Astrocyte (in vitro differentiated cells and primary cell): ENCODE measurements at places on chromosomes 13 and 19.

DNA sequence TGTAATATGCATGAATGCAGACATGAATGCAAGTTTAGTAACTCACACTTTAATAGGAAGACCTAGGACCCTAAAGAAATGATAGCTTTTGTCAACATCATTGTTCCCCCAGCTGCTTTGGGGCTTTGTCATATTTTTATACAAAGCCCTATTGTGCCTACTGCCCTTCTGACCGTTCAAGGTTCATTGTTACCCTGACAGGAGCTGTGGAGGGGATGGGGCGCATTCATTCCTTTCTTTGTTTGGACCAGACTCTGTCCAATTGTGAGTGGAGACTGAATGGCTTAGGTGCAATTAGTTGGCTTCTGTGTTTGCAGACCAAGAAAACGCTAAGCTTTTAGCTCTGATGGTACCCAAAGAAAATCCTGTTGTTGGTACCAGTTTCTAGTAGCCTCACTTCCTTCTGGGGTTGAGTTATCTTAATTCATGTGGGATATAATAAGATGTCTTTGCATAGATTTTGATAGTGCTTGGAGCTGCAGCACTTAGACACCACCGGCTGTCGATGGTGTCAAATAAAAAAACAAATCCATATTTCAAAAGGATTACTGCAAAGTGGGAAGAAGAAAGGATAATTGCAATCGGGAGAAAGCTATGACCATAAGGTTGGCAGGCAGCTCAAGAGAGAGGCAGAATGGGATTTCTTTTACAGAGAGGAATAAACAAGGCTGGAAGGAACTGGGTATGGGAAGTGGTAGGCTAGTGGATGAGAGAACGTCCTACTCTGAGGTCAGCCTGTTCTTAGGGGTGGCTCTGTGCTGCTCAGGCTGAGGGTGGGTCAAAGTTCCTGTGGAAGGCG lies 133.9 kb upstream of the TMTC4 start:
- DNase-seq: no peak

GRCh38 chr13:95704510-95704909 lies 27.6 kb downstream of the DNAJC3 start:
- no peak for DNase-seq

GRCh38 chr19:709965-710571 lies 1.3 kb downstream of the PALM start:
- DNase-seq: no peak

DNA sequence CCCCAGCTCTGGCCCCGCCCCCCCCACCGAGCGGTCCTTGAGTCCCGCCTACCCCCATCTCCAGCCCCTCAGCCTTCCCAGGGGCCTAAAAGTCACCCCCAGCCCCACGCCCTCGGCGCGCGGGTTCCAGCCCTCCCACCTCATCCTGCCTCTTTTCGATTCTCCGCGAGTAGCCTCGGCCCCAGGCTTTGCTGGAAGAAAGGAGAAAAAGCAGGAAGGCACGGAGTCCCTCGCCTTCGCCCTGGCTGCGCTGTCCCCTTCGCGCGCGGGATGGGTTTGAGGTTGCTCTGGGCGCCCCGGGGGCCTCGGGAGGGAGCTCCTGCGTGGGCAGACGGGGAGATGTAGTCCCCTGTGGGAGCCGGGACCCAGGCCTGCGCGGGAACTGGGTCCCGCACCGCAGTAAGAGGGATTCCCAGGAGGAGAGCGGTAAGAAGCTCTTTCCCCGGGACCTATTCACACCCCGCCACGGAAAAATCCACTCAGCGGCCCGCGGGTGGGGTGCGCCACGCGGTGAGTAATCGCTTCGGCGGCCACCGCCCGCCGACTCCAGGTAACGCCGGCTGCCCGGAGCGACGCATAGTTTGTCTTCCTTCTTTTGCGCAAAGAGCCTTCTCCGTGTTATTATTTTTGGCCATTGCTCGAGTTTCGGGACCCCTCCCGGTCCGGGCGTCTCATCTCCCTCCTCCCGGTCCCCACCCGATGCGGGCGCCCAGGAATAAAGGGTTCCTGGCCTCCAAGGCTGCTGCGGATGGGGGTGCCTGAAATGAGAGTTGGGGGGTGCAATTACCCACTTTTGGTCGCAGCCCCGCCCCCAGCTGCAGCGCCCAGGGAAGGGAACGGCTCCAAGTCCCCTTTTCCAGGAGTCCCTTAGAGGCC lies 865 bp upstream of the CRLF1 start:
- no peak for DNase-seq

- DNase-seq: no peak
Observed at GRCh38 chr13:51370811-51371210, 31.3 kb downstream of the SERPINE3 start.

DNA sequence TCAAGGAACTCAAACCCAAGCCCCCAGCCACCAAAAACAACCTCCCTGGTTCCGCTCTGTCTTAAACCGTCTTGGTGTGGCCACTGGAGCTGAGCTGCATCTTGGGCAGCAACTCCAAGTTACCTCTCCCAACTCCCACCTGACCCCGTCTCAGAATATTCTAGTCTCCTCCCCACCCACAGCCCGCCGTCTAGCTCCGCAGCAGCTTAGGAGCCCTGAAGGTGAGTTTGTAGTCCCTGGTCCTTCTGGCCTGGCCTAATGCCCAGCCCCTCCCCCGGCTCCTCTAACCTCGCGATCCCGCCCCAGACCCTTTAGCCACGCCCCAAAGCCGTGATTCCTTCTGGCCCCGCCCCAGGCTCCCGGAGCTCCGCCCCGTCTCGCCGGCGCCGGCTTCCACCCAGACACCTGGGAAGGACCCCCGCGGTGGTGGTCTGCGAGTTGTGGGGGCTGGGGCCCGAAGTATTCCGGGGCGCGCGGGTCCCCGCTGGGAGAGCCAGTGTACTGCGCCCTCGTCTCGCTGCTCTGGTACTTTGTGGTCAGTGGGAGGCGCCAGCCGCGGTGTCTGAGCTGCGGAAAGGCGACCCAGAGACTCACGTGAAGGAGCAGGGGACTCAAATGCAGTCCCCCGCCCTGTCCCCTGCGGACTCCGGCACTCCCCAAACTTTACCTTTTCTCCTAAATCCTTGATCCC lies 2.5 kb upstream of the LHB start:
- DNase-seq: no peak

- DNase-seq: no peak
Observed at GRCh38 chr19:10018786-10019185, 5.5 kb downstream of the RDH8 start.

DNA sequence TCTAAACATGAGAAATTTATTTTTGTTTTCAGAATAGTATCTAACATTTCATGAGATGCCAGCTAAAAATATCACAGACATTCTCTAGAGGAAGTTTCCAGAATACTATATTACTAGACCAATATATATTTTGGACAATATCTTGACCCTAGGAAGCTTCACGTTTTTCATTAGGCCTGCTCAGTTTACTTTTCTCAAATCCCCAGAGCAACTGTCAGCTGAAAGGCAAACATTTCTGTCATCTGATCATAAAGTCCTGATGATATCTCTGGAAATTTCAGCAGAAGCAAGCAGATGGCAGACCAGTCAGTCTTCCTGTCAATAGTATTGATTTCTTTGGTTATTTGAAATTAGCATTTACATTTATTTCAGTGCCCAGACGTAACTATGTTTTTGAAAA lies 4.0 kb downstream of the POSTN start:
- DNase-seq: no peak

GRCh38 chr13:27797228-27797624 lies 4.9 kb downstream of the GSX1 start:
- DNase-seq: no peak

GRCh38 chr13:30143666-30144400 lies 163.5 kb downstream of the KATNAL1 start:
- peak; percentile 52 for DNase-seq
